ENCODE measurements at places on chromosomes 11 and 22. TPM values are rescaled to one million over a fixed set of nuclear protein-coding genes. Genes with fewer than 3 reads are reported as not detected.

DNA sequence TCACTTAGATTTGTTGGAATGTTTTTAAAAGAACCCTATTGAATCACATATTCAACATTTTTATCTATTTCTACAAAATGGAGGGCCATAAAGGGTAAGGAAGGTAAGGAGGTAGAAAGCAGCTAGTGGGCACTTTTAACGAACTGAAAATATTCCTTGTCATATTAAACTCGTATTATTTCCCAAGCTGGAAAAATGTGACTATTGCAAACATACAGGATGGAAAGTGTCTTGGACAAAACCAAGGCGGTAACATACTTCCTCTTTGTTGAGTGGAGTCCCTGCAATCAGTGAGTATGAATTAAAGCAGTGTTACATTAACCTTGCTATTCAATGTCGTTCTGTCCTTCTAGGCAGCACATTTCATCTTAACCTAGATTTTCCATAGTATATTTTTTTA is 165.6 kb downstream of the RCN1 start:
- no peak overlapping the region for H3K27ac ChIP-seq
- no peaks in the 10 kb centered on the region for H3K4me1 ChIP-seq
- no peak for DNase-seq
- H3K36me3 ChIP-seq: no peaks in the 10 kb centered on the region
- H3K27me3 ChIP-seq: no peaks in the 10 kb centered on the region

- no peak overlapping the region for H3K4me3 ChIP-seq
- H3K4me1 ChIP-seq: no peaks in the 10 kb centered on the region
- no peaks in the 10 kb centered on the region for H3K27me3 ChIP-seq
- H3K27ac ChIP-seq: no peak overlapping the region
- no peak for DNase-seq
Observed at GRCh38 chr11:111992206-111992855, 32.9 kb upstream of the DLAT start.

GAS2 gene
- 5.7 TPM for total RNA-seq

SCGB1D2 gene
- total RNA-seq: not detected

DNA sequence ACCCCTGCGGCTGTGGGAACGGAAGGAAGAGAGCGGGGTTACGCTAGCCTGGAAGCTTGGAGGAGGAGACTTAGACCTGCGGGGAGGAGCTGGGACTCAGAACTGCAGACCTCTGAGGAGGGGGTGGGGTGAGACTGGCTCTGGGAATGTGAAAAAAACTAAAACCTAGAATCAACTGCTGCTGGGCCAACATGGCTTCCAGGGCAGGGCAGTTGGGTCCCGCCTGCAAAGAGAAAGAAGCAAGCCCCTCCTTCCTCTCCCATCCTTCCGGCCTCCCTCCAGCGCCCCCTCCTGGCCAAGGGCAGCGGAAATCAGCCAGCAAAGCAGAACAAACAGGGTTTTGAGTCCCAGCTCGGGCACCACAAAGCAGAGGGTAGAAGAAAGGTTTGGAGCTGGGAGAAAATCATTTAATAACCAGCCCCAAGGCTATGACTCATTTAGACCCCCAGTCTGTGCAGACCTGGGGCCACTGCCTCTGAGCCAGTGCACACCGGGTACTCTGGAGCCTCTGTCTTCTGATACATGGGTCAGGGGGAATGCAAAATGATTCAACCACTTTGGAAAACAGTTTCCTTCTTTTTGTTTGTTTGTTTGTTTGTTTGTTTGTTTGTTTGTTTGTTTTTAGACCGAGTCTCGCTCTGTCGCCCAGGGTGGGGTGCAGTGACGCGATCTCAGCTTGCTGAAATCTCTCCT is 7.3 kb upstream of the NCF4 start:
- peak overlapping the region; percentile 57 for H3K4me3 ChIP-seq
- no peaks in the 10 kb centered on the region for H3K36me3 ChIP-seq
- peak; percentile 89 for DNase-seq
- peaks cover 17% of the 10 kb centered on the region for H3K27me3 ChIP-seq
- peak overlapping the region; percentile 87 for H3K27ac ChIP-seq

GRCh38 chr22:42632096-42632495 is 8.3 kb downstream of the ATP5MGL start:
- H3K27me3 ChIP-seq: no peaks in the 10 kb centered on the region
- H3K4me3 ChIP-seq: no peak overlapping the region
- peaks cover 3% of the 10 kb centered on the region for H3K36me3 ChIP-seq
- no peaks in the 10 kb centered on the region for H3K4me1 ChIP-seq
- DNase-seq: no peak

- H3K27ac ChIP-seq: no peak overlapping the region
- DNase-seq: no peak
- H3K4me1 ChIP-seq: no peaks in the 10 kb centered on the region
- H3K27me3 ChIP-seq: no peaks in the 10 kb centered on the region
Observed at GRCh38 chr11:99601179-99601578, 580.4 kb downstream of the CNTN5 start.

DNA sequence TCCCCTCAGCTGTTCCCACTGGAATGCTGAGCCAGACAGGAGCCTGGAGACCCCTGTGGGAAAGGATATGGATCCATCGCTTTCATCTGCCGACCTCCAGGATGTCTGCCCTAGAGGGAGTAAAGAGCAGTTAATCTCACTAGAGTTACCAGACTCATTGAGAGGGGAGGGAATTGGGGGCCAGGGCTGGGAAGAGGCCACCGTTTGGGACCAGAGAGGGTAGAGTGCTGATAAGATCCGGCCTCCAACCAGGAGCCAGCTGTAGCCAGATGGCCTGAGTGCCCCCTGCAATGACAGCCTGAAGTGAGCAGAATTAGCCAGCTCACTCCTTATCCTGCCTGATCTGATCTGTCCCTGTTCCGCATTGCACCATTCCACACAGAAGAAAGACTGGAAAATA is 3.7 kb upstream of the APLNR start:
- no peak for DNase-seq
- H3K4me3 ChIP-seq: no peak overlapping the region
- peaks cover 19% of the 10 kb centered on the region for H3K4me1 ChIP-seq
- H3K36me3 ChIP-seq: no peaks in the 10 kb centered on the region
- peaks cover 32% of the 10 kb centered on the region for H3K27me3 ChIP-seq

- H3K4me1 ChIP-seq: peaks cover 48% of the 10 kb centered on the region
- DNase-seq: no peak
- no peak overlapping the region for H3K27ac ChIP-seq
- peaks cover 4% of the 10 kb centered on the region for H3K36me3 ChIP-seq
- H3K27me3 ChIP-seq: peaks cover 13% of the 10 kb centered on the region
Observed at GRCh38 chr11:129817534-129818051, 1.9 kb downstream of the TMEM45B start.

DNA sequence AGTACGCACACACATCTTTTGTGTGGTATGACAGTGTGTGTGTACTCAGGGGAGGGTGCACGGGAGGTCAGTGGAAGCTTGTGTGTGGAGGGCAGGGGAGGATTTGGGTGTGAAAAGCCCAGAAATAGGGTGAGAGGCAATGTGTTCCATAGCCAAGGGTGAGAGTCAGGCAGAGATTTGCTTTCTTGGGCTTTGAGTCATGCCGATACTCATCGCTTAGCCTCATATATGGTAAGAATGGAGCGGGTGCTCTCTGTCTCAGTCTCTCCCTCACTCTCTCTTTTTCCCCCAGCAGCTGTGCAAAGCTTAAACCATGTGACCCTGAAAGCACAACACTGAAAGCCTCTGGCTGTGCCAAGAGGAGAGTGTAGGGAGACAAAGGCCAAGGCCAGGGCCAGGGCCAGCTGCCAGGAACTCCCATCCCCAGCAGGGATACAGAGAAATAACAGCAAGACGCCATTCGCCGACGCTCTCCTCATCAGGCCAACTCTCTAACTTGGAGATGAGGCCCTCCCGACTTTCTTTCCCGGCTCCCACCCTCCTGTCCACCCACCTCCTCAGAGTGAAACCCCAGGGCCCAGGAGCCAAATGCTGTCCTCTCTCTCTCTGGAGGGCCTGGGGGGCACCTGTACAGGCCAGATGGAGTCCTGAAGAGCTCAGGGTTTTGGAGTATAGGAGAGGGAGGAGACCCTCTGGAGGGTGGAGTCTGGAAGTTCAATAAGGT is 20.3 kb upstream of the MICAL3 start:
- H3K36me3 ChIP-seq: no peaks in the 10 kb centered on the region
- H3K4me3 ChIP-seq: no peak overlapping the region
- peaks cover 7% of the 10 kb centered on the region for H3K27me3 ChIP-seq
- peak overlapping the region; percentile 73 for H3K27ac ChIP-seq
- no peaks in the 10 kb centered on the region for H3K4me1 ChIP-seq
- no peak for DNase-seq

CBLIF gene
- not detected for total RNA-seq

PLAAT2 gene
- not detected for total RNA-seq

DNA sequence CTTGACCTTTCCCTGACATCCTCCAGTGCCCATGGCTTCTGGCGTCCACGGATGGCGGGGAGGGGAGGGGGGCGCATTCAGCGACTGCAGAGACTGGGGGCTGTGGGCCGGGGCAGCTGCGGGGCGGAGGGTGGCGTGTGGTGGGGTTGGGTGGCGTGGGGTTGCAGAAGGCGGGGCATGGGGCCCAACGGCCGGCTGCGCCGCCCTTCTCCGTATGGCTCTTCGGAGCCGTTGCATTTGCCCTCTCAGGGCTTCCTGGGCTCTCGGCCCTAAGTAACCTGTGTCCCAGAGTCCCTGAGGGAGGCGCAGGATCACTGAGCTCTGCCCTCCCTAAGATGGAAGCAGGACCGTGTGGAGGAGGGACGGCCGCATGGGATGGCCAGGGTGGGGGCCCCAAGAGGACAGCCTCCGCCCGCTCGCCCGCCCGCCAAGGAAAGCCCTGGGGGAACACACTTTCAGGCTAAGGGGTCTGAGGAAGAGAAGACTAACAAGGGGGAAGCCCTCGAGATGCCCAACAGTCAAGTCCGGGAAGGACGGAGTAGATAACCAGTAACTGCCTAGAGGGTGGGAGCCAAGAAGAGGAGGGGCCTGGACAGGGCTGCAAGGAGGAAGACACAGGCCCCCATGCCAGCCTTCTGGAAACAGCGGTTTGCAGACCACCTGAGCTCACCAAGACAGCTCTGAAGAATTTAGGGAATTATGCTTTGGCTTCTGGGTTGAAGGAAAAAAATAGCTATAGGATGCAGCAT is 9.2 kb upstream of the AIFM3 start:
- H3K4me1 ChIP-seq: peaks cover 16% of the 10 kb centered on the region
- no peak for DNase-seq
- peak overlapping the region; percentile 68 for H3K4me3 ChIP-seq
- no peaks in the 10 kb centered on the region for H3K36me3 ChIP-seq

GRCh38 chr11:95266751-95267374 is 35.9 kb upstream of the SESN3 start:
- no peak overlapping the region for H3K4me3 ChIP-seq
- no peaks in the 10 kb centered on the region for H3K27me3 ChIP-seq
- no peak for DNase-seq
- no peak overlapping the region for H3K27ac ChIP-seq
- H3K36me3 ChIP-seq: no peaks in the 10 kb centered on the region
- peaks cover 9% of the 10 kb centered on the region for H3K4me1 ChIP-seq

C11orf52 gene
- total RNA-seq: not detected

GRCh38 chr11:76579056-76579751 is 91.3 kb downstream of the LRRC32 start:
- H3K4me3 ChIP-seq: no peak overlapping the region
- no peaks in the 10 kb centered on the region for H3K36me3 ChIP-seq
- H3K4me1 ChIP-seq: no peaks in the 10 kb centered on the region
- DNase-seq: no peak
- no peak overlapping the region for H3K27ac ChIP-seq
- peaks cover 27% of the 10 kb centered on the region for H3K27me3 ChIP-seq

DNA sequence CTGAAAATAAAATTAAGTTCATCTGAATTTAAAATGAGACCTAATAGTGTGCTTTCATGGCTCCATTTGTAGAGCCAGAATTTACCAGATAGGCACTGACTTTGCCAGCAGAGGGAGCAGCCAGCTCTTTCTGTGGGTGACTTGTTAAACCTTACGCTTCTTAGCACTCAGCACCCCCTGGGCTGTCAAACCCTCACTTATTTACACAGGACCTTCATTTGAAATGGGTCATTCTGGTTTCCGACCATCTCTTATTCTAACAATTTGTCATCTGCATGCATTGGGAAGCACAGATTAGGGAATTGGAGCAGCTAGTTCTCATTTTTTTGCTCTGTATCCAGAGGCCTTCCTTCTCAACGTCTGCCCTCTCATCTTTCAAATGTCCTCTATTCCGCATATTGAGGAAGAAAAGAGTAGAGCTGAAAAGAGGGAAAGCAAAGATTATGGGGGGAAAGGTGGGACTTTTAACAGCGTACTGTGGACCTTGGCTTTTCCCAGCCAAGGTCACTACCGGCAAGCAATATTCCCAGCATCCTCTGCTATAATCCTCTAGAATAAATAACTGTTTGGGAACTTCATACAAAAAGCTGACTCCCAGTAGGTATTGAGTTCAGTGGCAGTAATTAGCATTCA is 3.1 kb downstream of the ASRGL1 start:
- peaks cover 24% of the 10 kb centered on the region for H3K4me1 ChIP-seq
- no peaks in the 10 kb centered on the region for H3K27me3 ChIP-seq
- no peak overlapping the region for H3K4me3 ChIP-seq
- H3K27ac ChIP-seq: no peak overlapping the region
- peak; percentile 59 for DNase-seq

- no peak overlapping the region for H3K4me3 ChIP-seq
- H3K36me3 ChIP-seq: no peaks in the 10 kb centered on the region
- no peaks in the 10 kb centered on the region for H3K4me1 ChIP-seq
Observed at GRCh38 chr11:26557666-26558065, 14.4 kb downstream of the MUC15 start.

Data from naive thymus-derived CD8-positive, alpha-beta T cell (primary cell).